ENCODE measurements at places on chromosomes 12 and 14.

DNA sequence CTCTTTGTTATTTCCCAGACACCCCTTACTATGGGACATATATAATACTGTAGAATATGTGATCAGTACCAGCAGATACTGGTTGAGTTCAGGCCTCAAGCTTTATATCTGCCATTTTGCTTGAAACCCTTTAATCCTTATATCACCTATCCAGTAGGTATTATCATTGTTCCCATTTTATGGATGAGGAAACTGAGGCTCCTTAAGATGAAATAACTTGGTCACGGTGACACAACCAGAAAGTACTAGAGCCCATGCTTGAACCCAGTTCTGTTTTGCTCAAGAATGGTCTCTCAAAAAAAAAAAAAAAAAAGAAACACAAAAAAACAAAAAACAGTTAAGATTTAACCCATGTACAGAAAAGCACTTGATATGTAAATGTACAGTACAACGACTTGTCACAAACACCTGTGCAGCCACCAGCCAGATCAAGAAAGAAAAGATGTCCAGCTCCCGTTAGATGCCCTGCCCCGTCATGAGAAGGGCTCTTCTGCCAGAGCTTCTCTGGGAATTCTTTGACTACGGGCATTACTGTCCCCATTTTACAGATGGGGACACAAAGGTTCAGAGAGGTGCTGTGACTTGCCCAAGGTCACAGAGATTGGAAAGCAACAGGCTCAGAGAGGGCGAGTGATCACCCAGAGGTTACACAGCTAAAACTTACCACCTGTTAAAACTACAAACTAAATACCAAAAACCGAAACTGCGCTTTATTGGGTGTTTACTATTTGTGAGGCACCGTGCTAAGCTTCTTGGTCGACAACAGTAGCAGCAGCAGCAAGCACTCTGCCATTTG, 669 bp upstream of the WSCD2 start:
- DNase-seq = no peak

GRCh38 chr14:99382071-99382470, 98.6 kb downstream of the SETD3 start:
- no peak for DNase-seq

DNA sequence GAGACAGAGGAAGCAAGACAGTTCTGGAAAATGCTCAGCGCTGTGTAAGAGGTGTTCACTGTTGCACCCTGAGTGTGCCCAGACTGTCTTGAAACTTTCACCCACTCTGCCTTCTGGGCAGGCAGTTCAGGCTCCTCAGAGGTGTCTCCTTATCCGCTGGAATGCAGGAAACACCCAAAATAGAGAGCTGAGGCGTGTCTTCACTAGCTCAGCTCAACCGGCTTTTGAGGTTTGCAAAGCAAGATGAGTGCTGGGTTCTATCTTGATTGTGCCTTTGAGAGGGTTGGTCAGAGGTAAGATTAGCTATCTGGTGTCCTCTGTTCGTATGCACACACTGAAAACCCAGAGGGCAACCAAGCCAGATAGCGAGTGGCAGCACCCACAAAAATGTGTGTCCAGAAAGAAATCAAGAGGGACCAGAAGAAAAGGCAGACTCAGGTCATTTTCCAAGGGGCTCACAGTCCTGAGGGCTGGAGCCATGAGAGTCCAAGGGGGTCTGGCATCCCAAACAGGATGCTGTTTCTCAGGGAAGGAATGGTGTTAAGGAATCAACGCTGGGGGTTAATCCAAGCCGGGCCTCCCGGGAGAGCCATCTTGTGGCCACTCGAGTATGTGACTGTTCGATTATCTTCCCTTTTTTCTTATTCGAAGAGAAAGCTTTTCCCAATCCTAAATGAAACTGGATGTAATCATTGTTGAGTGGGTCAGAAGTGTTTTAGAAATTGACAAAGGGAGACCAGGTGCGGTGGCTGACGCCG, 47.1 kb downstream of the TBX3 start:
- no peak for DNase-seq

- no peak for DNase-seq
Observed at GRCh38 chr14:36217732-36218131, 41.2 kb upstream of the PTCSC3 start.

- DNase-seq = peak; percentile 74
Observed at GRCh38 chr14:90513161-90514014, 116.6 kb downstream of the CALM1 start.

- no peak for DNase-seq
Observed at GRCh38 chr14:92984896-92985295, 61.9 kb downstream of the CHGA start.

GRCh38 chr14:48253020-48253419, 577.6 kb upstream of the MDGA2 start:
- no peak for DNase-seq

GRCh38 chr12:15918066-15918465, 6.9 kb downstream of the DERA start:
- DNase-seq = no peak

- peak; percentile 42 for DNase-seq
Observed at GRCh38 chr12:89351489-89352241, 636 bp downstream of the DUSP6 start.

- DNase-seq = no peak
Observed at GRCh38 chr14:36512585-36513003, 7.4 kb downstream of the NKX2-1 start.

GRCh38 chr12:13968281-13968680, 13.1 kb downstream of the GRIN2B start:
- no peak for DNase-seq

- no peak for DNase-seq
Observed at GRCh38 chr12:48028541-48029431, 24.5 kb upstream of the COL2A1 start.

GRCh38 chr12:93978553-93978952, 169.8 kb upstream of the PLXNC1 start:
- no peak for DNase-seq

DNA sequence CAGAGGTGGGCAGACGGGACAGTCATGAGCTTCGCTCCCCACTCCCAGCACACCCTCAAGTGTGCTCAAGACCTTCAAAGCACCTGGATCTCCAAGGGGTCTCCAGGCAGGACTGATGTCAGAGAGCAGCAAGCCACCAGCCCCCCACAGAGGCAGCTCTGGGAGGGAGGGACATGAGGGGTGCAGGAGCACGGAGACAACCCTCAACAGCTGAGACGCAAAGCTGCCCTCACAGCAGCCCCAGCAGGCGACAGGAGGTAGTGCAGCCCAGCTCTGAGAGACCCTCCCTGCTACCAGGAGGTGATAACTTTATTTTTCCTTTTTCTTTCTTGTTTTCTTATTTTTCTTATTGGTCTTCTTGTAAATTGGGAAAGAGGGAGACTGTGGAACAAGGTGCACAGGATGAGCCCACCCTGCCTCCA, 17.9 kb downstream of the SIVA1 start:
- no peak for DNase-seq

DNA sequence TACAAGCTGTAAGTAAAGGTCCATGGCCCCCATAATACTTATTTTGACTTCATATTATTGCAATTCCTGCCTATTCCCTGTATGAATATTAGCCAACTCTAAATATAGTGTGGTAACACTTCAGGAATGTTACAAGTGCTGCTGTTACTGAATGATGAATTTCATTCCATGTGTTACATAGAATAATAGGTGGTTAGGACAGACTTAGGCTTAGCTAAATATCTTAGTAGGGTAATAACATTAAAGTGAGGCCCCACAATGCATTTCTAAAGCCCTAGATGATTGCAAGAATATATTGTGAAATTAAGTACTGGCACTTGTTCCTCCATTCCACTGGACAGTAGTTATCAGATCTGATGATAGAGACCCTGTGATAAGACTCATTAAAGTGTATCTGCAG, 182.7 kb downstream of the PCNX1 start:
- DNase-seq = no peak

DNA sequence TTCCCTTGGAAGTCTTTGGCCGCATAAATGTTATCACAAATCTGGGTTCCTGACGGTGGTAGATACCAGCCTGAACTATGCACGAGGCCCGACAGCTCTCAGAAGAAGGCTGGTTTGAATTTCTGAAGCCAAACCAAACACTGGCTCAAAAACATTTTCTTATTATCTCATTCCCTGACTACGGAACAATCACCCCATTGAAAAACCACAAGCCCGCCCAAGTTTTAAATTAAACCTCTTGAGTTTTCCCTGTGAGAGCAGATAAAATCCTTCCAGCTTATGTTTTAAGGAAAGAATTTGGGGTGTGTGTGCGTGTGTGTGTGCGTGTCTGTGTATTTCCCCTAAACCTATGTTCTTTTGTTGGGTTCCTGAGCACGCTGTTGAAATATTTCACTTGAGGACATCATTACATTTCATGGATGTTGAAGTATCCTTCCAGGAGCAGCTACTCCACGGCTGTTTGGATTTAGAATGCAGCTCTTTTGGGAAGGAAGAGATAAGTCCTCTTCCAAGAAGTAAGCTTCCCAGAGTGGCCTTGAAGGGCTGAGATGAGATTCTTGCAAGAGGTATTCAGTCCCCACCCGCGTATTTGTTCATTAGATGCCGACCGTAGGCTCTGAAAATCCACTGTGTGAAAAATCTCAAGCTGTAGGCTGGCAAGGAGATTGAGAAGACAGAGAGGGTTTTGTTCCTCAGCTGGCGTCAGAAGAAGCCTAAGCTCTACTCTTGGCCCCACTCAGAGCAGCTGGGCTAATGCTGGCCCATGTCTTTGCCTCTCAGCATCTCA, 131.0 kb upstream of the NCOR2 start:
- DNase-seq = no peak

GRCh38 chr12:79266343-79267144, 402.0 kb downstream of the SYT1 start:
- no peak for DNase-seq

DNA sequence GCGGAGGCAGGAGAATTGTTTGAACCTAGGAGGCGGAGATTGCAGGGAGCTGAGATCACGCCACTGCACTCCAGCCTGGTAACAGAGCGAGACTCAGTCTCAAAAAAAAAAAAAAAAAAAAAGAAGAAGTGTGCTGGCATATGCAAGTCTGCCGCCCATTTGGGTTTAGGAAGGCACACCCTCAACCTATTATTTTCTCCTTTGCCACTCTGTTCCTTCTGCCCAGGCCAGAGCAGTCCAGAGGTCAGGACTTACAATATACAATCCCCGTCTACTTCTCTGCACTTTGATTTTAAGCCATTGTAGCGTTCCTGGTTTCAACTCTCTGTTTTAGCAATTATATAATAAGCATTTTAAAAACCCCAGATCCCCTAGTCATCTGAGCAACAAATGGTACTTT, 39.8 kb downstream of the CATSPERB start:
- no peak for DNase-seq

GRCh38 chr12:24960222-24960855, 11.4 kb upstream of the BCAT1 start:
- no peak for DNase-seq

GRCh38 chr12:2169940-2170339, 117.2 kb downstream of the CACNA1C start:
- no peak for DNase-seq

DNA sequence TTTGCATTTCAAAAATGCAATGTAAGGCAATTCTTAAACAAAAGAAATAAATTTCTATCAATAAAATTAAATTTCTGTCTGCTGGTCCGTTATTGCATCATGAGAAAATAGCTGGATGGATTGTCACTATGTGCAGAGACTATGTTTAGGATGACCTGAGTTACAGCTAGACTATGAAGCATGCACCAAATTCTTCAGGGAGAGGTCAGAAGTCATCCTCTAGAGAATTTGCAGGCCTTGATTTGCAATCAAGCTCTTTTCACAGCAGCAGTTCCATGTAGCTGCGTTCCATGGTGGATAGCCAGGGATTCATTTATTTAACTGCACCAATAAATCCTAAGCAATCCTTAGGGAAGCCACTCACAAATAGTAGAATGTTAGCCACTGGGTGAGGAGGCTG, 253.7 kb downstream of the MSRB3 start:
- no peak for DNase-seq

DNA sequence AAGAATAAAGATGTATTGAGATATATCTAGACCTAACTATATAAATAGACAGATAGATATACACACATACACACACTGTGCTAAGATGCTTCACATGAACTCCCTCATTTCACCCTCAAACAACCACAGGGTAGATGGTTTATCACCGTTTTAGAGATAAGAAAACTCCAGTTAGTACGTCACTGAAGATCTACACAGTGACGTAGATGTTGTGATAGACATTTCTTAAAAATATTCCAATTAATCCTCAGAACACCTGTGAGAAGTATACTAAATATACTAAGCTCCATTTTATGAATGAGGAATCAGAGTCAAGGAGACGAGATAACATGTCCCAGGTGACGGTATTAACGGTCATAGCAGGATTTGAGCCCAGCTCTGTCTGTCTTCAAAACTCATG, 31.5 kb downstream of the CCDC60 start:
- no peak for DNase-seq

DNA sequence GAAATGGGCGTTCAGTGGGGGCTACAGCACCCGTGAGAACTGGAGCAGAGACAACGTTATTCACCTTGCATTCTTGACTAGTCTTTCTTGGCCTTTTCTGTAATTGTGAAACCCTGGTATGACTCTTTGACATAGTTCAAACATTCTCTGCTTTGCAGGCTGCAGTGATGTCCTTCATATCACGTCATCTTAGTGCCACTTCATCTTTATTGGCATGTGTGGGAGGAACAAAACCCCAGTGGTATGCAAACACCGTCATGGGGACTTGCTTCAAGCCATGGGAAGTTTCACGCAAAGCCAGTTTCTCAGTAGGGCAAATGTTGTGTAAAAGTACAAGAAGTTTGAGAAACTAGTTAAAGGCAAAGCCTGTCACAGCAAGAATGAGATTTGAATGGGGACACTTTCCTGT, 20.2 kb upstream of the DUSP16 start:
- no peak for DNase-seq

DNA sequence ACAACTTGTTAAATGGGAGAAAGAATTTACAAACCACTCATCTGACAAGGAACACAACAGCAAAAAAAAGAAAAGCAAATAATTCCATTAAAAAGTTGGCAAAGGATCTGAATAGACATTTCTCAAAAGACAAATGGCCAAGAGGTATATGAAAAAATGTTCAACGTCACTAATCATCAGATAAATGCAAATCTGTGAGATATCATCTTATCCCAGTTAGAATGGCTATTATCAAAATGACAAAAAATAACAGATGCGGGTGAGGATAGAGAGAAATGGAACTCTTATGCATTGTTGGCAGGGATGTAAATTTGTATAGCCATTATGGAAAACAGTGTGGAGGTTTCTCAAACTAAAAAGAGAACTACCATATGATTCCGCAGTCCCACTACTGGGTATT, 29.9 kb downstream of the CYP46A1 start:
- DNase-seq = no peak
